Stimulated activated CD4-positive, alpha-beta T cell treated with anti-CD3 and anti-CD28 coated beads, Interleukin-2, amount 100 ng/mL, for 48 hours (primary cell): ENCODE measurements at places on chromosomes 12 and 14.
A peak's percentile ranks its signal among the peaks of the same experiment; 100 is the strongest.

DNA sequence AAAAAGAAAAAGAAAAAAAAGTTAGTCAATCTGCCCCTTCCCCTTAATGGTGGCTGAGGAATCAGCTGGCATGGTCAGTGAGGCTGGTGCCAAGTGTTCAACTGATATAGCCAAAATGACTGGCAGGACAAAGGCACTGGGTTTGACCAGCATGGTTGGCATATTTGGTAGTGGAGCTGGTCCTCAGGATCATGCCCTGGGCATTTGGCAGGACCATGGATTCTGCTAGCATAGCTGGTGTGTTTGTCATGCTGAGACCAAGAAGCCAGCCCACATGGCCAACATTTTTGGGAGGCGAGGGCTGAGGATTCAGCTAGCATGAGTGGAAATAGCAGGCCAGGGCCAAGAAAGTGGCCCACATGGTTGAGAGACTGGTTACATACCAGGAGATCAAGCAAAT is 136.5 kb downstream of the FBXL14 start:
- DNase-seq, result no peak

DNA sequence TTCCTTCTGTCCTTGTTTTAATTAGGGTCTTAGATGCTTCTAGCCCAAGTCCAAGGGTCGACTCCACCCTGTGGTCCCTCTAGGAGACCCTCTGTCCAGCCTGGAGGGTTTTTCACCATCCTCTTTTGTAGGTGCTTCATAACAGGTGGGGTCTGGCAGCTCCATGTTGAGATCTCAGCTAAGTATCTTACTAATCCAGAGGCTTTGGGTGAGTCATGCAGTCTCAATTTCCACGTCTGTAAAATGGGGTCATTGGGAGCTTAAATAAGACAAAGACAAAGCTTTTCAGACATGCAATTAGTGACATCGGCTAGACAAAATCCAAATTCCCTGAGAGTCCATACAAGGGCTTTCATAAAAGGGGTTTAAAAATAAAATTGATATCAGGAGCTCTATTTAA is 3.2 kb downstream of the HSPB8 start:
- DNase-seq, result no peak

GRCh38 chr12:15405606-15406005 is 83.3 kb downstream of the PTPRO start:
- no peak for DNase-seq

- no peak for DNase-seq
These were observed 196.2 kb downstream of the SLC38A4 start for GRCh38 chr12:46629331-46630229.

- DNase-seq, result no peak
These were observed 1.2 kb downstream of the NOVA1 start for GRCh38 chr14:26596543-26597061.

DNA sequence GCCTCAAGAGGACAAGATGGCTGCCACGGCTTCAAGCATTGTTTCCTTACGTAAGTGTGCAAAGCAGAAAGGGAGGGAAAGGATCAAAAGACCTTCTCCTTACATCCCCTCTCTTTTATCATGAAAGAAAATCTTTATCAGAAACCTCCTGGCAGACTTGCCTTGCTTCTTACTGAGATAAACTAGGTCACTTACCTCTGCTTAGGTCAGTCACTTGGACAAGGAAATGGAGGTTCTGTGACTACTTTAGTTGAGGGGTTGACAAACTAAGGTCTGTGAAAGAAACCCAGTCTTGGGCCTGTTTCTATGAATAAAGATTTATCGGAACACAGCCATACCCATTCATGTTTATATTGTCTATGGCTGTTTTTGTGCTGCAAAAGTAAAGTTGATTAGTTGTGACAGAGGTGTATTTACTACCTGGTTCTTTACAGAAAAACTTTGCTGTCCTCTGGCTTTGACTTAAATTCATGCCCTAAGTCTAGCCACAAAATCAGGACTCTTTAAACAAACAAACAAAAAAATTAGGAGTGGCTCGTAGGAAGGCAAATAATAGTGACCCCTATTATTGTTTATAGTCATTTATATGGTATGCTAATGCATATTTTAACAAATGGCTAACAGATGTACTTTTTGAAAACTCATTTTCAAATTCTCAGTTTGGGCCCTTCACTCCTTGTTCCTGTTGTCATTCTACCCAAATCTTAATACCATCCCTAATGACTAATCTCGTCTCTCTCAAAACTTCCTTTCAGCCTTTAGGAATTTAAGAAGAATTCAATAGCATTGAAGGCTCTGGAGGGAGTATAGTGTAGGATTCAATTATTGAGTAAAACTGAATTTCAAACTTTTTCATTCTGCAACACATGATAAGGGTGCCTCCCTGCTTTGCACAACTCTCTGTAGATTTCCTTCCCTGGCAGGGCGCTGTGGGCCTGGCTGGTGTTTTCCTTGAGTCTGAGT is 42.0 kb upstream of the ATP2B1 start:
- no peak for DNase-seq

DNA sequence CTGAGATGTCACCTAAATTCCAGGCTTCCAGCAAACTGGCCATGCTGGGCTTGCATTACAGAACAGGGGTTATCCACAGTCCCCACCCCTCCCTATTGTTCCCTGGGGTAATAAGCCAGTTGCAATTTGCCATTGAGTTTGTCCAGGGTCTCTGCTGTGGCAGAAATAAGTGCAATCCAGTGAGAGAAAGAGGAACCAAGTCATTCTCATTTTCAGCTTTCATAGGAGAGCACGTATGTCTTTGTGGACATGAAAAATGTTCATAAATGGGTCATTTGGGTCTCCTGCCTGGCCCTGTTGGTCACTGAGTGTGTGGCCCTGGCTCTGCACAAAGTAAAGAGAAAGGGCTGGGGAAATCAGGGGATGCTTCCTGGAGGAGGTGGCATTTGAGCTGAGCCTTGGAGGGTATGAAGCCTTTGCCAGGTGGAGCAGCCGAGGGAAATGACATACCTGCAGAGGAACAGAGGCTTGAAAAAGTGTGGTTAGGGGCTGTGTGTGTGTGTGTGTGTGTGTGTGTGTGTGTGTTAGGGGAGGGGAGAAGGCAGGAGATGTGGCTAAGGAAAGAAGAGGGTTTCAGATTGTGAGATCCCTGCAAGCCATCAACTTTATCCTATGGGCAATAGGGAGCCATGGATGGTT is 29.3 kb downstream of the CMKLR1 start:
- DNase-seq, result no peak

- no peak for DNase-seq
These were observed 7.5 kb downstream of the BTG1 start for GRCh38 chr12:92138144-92138543.

- no peak for DNase-seq
These were observed 439.1 kb downstream of the FOXG1 start for GRCh38 chr14:29205658-29206057.

GRCh38 chr14:56341766-56342493 is 223.7 kb downstream of the PELI2 start:
- no peak for DNase-seq

- no peak for DNase-seq
These were observed 145.7 kb upstream of the LMNTD1 start for GRCh38 chr12:25698772-25699171.

- no peak for DNase-seq
These were observed 36.6 kb upstream of the KRT77 start for GRCh38 chr12:52739963-52740362.

GRCh38 chr12:110920324-110920910 is at the start of gene MYL2:
MYL2 (minus strand) TSS chr12:110920579; CDS start chr12:110920529, 50 bp downstream.
- no peak for DNase-seq

- no peak for DNase-seq
These were observed 54.3 kb downstream of the BMP4 start for GRCh38 chr14:53902307-53902706.

- no peak for DNase-seq
These were observed 309.2 kb downstream of the SLC16A7 start for GRCh38 chr12:59904874-59905521.

GRCh38 chr12:19192710-19193109 is 63.2 kb downstream of the PLEKHA5 start:
- no peak for DNase-seq

DNA sequence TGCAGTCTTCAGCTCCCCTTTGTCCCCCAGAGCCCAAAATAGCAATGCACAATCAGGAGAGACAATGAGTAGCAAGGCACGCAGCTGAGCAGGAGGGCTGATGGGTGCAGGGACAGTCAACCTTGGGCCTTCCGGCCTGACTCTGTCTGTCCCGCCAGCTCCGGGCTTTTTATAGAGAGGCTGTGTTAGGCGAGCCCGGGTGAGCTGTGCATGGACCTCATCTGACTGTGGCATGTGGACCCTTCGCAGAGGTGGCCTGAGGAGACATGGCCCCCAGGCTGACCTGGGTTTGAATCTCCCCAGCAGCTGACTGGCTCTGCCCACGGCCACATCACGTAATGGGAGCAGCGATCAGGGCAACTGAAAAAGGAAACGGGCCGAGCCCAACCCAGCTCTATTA is 177.9 kb downstream of the TSPAN9 start:
- DNase-seq, result no peak

DNA sequence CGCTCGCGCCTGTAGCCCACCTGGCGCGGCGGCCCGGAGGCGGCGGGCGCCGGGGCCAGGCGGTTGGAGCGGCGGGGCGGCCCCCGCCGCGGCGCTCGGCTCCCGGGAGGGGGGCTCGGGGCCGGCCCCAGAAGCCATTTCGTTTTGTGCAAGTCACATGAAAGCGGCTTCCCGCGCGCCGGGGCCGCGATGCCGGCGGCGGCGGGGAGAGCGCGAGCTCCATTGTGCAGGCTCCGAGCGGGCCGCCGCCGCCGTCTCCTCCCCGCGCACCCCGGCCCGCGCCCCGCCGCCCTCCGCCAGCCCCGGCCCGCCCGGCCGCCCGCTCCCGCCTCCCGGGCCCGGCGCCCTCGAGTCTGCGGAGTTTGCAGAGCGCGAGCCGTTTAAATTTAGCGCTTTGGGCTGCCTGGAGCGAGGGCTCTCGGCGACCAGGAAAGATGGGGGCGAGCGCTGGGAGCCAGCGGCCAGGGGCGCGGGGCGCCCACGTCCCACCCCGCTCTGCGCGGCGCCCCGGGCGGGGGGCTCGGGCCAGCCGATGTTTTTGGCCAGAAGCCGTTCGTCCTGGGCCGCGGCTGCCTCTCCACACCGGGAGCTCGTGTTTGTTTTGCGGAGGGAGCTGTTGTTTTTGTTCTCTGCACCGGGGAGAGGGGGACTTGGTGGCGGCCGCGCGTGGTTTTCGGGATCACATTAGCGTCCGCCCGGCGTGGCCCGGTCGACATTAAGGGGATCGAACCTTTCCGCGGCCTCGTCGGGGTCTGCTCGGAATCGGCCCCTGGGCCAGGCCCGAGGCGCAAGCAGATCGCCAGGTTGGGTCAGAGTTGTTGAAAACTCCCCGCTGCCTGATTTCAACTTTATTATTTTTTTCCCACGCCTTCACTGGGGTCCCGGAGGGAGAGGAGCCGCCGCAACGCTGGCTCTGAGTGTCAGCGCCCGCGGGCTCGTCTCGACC is 982 bp downstream of the BCL7A start:
- peak; percentile 39 for DNase-seq

DNA sequence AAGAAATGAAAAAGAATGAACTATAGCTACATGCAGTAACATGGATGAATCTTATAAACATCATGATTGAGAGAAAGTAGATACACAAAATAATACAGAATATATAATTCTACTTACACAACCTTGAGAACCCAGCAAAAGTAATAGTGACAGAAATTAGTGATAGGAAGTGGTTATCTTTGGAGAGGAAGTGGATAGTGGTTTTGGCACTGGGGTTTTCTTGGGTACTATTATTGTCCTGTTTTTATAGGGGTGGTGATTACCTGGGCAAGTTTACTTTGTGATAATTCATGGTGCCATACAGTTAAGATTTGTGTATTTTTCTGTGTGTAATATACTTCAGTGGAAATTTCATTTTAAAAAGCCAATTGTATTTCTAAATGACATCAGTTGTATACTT is 352.7 kb downstream of the AEBP2 start:
- DNase-seq, result no peak

- no peak for DNase-seq
These were observed 146.0 kb upstream of the RPH3A start for GRCh38 chr12:112645586-112645985.
